Thoracic aorta (tissue), 2 donors: ENCODE measurements at places on chromosomes 2 and 18.

GRCh38 chr2:187009483-187010239 is 160.7 kb upstream of the ZSWIM2 start:
- DNase-seq = no peak

DNA sequence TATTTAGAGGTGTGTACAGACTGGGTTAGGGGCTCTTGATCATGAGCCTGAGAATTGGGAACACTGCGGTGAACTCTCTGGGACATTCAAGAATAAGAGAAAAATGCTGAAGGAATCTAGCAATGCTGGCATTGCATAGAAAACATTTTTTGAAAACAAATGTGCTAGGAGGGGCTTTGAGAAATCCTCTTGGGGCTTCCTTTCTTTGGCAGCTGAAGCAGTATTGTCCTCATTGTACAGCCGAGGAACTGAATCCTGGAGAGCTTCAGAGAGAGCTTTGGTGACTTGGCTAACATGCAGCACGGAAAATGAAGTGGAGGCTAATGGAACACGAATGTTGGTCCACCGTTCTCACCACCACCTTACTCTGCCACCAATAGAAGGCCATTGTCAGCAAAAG is 107.3 kb upstream of the EFEMP1 start:
- no peak for DNase-seq

DNA sequence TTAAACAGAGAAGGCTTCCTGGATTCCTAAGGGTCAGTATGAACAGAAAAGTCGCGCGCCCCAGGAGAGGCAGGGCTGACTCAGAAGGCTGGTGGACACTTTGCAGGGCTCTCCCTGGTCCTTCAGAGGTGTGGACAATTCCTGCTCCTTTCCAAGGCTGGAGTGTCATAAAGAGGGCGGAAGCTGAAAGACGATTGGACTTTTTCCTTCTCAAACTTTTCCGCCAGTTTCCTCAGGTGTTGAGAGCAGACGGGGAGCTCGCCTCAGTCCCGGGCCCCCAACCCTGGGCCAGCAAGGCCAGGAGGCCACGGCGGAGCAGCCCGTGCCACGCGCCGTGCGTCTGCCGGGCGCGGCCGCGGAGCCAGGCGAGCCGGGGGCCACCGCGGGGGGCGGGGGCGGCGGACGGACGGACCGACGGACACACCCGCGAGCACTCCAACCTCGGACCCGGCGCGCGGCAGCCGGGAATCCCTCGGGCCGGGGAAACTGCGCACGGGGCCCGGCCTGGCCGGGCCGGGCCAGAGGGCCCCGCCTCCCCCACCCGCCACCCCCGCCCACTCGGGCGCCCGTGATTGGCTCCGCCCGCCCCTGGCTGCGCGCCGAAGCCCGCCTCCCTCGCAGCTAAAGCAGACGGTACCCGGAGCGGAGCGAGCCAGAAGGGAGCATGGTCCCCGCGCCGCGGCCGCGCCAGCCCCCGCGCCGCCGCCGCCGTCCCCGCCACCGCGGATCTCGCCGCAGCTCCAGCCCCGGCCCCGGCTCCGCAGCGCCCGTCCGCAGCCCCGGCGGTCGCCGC is at the start of gene KLHL29:
Gene KLHL29, plus strand, starts transcription at position 629 of the 793 bp plus-strand sequence. CDS start 177,018 bp downstream, outside the sequence.
- no peak for DNase-seq

GRCh38 chr18:30358555-30358954 is 684.0 kb downstream of the DSC3 start:
- DNase-seq = no peak

- no peak for DNase-seq
Measured at GRCh38 chr2:9897846-9898245, 53.6 kb upstream of the GRHL1 start.

DNA sequence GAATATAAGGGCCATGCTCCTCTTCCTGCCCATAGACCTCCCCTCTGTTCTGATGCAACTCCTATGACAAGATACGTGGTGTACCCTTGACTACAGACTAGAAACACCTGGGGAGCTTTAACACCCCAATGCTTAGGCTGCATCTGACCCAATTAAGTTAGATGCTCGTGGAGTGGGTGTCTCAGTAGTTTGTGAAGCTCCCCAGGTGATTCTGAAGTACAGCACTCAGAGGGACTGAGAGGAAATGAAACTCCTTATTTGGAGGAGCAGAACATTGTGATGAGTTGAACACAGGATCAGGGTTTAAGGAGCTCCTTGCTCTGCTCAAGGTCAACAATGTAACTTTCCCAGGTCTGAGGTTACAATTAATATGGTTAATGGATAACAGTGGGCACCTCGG is 80.3 kb upstream of the TTC39C start:
- DNase-seq = no peak

- DNase-seq = no peak
Measured at GRCh38 chr18:63951302-63951705, 2.2 kb downstream of the HMSD start.

DNA sequence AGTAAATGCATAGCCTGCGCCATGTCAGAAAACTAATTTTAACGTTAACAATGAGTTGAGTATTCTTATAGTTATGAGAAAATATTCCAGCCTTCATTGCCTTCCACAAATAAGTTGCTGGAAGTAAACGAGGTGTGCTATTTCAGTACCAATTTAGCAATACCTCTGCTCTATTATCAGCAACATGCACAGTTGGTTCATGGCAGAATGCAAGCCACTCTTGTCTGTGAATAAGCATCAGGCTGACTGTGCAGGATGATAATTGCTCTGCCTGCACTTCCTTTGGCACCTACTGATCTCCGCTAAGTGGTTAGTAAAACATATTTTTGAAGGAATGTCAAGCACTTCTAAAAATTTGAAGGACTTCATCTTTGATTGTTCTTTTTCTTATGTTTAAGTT is 261.9 kb upstream of the SIX3 start:
- no peak for DNase-seq

DNA sequence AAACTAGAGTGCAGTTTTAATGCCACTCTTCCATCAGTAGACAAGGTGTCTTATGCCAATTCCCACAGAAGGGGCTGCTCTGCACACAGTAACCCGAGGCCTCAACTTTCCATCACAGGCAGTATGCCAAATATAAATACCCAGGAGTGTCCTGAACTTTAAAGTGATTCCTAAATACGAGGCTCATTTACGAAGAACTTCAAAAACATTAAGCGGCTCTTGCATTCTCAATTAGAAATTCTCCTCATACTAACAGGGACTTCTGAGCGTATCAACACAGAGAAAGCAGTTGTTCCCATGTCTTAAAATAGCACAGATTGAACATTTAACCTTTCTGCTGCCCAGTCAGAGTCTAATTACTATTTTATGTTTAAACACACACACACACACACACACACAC is 638.6 kb downstream of the ERBB4 start:
- no peak for DNase-seq

- DNase-seq = no peak
Measured at GRCh38 chr2:14999114-14999661, 366.7 kb downstream of the LRATD1 start.

DNA sequence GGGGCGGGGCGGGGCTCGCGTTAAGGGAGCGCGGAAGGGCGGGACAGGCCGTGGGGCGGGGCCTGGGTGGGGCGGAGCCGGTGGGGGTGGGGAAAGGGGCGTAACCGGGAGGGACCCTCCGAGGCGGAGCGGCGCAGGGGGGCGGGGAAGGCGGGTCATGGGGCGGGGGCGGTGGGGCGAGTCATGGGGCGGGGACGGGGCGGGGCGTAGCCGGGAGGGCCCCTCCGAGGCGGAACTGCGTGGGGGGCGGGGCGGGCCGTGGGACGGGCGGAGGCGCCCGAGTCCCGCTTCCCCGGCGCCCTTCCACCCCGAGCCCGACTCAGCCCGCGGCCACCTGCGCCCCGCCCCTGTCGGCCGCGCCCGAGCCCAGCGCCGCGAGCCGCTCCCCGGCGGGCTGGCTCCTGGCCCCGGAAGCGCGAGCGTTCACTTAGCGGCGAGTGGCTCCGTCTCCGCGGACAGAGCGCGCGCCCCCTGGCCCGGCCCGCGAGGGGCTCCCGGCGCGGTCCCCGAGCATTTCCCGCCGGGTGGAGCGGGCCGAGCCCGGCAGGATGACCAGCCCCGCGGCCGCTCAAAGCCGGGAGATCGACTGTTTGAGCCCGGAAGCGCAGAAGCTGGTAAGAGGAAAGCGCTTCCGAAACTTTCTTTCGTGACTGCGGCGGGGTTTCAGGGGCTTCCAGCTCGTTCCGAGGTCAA is 64.7 kb downstream of the LRRFIP1 start:
- peak; percentile 74 for DNase-seq

DNA sequence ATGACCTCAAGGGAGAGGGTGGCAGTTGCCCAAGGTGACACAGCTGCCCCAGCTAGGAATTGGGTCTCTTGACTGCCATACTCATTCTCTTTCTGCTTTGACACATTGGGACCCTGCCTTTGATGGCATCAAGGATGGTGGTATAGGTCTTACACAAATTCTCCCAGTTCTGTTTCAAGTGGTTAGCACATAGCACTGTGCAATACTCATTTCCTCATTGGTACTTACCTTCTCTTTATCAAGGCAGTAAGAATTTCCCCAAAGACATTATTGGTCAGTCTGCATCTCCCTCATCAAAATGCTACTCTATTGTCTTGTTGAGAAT is 35.9 kb upstream of the CCDC93 start:
- DNase-seq = no peak

GRCh38 chr2:69581774-69582581 is 61.6 kb downstream of the AAK1 start:
- no peak for DNase-seq

GRCh38 chr2:163656622-163657280 is 79.1 kb downstream of the FIGN start:
- no peak for DNase-seq
